Activated naive CD8-positive, alpha-beta T cell treated with anti-CD3 and anti-CD28 coated beads for 36 hours (primary cell): ENCODE measurements at places on chromosomes 6 and 20.

GRCh38 chr20:15832512-15832911, 740.7 kb downstream of the KIF16B start:
- H3K4me3 ChIP-seq = no peak overlapping the region
- no peak for DNase-seq
- H3K27ac ChIP-seq = no peak overlapping the region
- H3K27me3 ChIP-seq = peaks cover 3% of the 10 kb centered on the region
- no peaks in the 10 kb centered on the region for H3K36me3 ChIP-seq
- no peaks in the 10 kb centered on the region for H3K4me1 ChIP-seq

GRCh38 chr6:141874930-141875602, 257.7 kb upstream of the GJE1 start:
- DNase-seq = no peak
- no peaks in the 10 kb centered on the region for H3K27me3 ChIP-seq

DNA sequence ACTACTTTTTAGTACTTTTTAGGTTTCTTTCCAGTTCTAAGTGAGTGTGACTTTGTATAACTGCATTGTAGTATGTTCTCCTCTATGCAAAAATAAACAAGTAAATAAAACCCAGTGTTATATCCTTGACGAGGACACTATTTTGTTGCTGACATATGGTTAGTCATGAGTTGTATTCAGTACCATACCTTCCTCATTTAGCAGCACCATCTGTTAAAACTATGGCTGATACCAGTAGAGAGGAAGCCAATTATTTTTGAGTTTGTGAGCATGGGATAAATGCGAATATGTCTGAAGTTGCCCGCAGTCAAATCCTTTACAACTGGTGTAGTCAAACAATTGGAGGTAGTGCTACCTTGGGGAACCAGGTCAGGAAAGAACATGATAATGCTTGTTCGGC, 74.1 kb downstream of the CDKAL1 start:
- H3K27ac ChIP-seq = no peak overlapping the region
- no peaks in the 10 kb centered on the region for H3K27me3 ChIP-seq

DNA sequence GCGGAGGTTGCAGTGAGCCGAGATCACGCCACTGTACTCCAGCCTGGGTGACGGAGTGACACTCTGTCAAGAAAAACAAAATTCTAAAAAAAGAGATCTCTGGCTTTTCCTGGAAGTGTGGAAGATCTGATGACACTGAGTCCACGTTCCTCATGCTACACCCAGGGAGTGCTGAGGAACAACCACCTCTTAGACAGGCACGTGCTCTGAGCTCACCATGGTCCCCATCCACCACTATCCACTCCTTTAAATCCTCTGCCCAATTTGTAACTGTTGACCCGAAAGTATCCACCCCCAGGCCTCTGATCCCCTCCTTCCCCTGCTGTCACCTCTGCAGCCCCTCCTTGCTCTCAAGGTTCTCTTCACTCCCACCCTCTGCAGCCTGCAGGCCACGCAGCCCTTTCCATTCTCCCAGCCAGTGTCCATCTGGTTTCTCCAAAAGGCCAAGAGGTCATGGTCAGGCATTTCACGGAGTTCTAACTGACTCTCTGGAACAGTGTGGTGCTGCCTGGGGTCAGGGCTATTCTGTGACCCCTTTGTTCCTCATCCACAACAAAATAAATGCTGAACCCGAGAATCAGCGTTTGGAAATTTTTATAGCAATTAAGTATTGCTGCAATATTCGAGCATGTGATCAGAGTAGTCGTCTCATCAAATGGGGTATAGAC, 88.8 kb downstream of the ATP9A start:
- H3K4me1 ChIP-seq = no peaks in the 10 kb centered on the region
- no peak overlapping the region for H3K27ac ChIP-seq
- H3K27me3 ChIP-seq = peaks cover 4% of the 10 kb centered on the region
- DNase-seq = no peak

DNA sequence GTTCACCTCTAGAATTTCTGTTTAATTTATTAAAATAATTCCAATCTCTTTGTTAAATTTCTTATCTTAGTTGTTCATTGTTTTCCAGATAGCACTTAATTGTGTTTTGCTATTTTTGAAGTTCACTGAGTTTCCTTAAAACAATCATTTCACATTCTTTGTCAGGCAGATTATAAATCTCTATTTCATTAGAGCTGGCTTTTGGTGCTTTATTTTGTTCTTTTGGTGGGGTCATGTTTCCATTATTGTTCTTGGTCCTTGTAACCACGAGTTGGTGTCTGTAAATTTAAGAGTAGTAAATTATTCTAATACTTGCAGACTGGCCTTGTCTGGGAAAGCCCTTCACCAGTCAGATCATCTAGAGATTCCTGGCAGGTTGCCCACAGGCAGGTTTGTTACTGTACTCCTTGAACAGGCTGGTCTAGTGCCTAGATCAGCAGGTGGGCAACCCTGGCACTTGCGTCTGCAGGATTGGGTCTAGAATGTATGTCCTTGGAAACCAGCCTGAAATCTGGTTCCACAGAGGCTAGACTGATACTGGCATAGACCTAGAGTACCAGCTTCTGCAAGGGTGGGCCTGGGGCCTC, 110.4 kb downstream of the ADGB start:
- H3K4me1 ChIP-seq = no peaks in the 10 kb centered on the region
- H3K4me3 ChIP-seq = no peak overlapping the region
- no peak for DNase-seq
- no peaks in the 10 kb centered on the region for H3K27me3 ChIP-seq
